ENCODE measurements at places on chromosomes 2 and 18.

GRCh38 chr18:72613534-72613930, 69.4 kb upstream of the CBLN2 start:
- ATAC-seq, result no peak

GRCh38 chr2:132923787-132924186, 253.8 kb upstream of the LYPD1 start:
- no peak for ATAC-seq

DNA sequence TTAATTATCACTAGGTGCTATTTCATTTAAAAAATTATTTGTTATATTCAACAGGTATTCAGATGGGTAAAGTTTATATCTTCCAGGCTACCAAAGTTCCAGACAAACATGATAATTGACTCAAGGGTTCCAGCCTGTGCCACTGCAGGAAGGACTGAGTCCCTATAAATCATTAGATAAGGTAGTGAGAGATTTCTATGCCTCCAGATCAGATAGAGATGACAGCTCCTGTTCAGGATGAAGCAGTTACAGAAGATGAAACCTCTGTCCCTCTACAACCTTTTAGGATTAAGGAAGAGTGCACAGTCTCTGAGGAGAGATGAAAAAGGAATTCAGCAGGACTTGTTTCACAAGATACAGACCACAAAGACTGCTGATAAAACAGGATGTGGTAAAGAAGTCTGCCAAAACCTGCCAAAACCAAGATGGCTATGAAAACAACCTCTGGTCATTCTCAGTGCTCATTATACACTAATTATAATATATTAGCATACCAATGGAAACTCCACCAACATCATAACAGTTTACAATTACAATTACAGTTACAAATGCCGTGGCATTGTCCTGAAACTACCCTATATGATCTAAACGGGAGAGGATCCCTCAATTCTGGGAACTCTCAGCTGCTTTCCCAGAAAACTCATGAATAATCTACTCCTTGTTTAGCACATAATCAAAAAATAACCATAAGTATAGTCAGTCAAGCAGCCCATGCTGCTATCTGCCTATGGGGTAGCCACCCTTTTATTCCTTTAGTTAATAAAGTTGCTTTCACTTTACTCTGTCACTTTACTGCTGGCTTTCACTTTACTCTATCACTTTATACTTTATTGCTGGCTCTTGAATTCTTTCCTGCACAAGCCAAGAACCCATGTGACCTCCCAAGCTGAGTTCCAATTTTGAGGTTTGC, 288.5 kb downstream of the PDE11A start:
- no peak for ATAC-seq

DNA sequence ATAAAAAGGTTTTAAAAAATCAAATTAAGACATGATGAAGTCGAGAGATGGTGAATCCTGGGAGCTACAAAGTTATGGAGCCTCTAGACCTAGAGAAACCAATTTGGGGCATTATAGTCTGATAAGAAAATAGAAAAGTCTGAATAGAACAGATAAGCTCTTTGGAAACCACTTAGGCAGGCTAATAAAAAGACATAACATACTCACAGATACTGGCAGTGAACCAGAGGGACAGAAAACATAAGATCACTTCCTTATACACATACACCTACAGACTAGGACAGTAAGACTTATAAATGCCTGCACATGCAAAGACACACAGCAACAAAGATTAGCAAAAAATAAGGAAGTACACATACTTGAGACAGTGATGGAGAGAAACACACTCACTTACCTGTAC, 20.0 kb downstream of the SMC6 start:
- no peak for ATAC-seq

DNA sequence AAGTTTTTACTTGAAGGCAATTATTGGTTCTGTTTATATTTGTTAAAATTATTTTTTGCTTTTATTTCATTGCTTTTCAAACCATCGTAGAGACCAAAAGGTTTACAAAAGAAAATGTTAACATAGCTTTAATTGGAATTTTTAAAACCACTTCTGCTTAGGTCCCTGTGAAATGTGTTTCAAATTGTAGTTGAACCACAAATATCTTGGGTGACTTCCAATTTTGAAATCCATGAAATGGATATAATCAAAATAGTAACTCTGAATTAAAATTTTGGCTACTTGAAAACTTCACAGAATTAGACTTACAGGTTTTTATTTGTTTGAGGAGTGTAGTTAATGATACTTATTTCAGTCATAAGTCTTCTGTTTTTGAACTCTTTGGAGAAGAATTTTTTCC, 3.1 kb upstream of the SPAG16 start:
- no peak for ATAC-seq

DNA sequence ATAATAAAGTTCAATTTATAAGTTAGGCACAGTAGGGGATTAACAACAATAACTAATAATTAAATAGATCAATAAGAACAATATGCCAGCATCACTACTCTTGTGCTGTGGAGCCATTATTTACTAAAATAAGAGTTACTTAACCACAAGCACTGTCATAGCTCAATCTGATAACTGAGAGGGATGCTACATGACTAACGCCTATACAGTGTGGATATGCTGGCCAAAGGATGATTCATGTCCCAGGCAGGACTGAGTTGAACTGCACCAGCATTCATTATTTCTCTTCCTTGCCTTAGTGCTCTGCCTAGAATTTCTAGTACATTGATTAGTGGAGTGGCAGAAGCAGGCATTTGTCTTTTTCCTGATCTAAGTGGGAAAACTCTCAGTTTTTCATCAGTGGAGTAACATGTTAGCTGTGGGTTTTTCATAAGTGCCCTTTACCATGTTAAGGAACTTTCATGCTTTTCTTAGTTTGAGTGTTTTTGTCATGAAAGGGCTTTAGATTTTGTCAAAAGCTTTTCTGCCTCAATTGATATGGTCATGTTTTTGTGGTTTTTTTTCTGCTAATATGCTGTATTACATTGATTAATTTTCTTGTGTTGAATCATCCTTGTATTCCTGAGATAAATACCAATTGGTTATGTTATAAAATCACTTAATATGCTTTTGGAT, 21.7 kb downstream of the KIAA1328 start:
- peak; percentile 99 for ATAC-seq

DNA sequence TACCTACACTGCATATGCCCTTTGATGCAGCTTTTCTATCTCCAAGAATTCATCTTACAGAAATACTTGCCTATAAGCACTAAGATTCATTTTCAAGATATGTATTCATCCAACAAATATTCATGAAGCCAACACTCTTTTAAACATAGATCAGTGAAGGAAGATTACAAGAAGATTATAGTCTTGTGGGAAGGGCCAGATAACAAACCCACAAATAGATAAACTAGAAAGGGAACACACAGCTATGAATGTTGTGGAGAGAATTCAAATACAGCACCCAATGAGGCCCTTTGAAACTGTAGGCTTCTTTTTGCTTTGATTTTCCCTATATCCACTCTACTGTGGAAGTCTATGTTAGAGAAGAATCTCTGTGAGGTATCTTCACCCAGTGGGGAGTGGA, 186.7 kb upstream of the RBMS1 start:
- no peak for ATAC-seq

GRCh38 chr2:66127656-66128055, 307.3 kb upstream of the MEIS1 start:
- no peak for ATAC-seq

DNA sequence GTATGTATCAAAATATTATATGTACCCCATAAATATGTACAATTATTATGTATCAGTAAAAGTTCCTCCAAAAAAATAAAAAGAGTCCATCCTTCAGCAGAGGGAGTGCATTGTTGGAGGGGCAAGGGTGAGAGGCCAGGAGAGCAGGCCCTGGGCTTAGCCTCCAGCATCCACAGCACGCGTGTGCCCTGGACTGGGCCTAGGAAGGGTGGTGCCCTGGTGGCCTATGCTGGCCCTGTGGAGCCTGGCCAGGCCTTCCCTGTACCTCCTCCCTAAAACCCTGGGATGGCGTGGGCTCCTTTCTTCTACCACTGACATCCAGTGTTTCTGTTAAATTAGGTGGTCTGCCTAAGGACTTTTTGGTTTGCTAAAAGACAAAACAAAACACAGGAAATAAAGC, 93.4 kb downstream of the SH3RF3 start:
- ATAC-seq, result no peak

DNA sequence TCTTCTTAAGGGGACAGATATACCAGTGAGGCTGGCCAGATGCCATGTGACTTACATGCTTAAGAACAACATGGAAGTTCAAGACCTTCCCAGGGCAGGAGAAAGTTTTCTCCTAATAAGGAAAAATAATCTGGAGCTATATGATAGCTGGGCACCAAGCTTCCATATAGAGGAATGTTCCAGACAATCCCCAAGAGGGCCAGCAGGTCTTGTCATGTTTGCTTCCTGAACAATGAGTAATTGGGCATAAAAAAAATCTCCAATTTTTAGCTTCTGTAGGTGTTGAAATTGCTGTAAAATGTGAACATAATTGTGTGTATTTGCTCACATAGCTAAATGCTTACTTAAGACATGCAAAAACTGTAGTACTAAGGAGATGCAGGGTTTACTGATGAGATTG, 809.5 kb upstream of the PIK3C3 start:
- no peak for ATAC-seq

DNA sequence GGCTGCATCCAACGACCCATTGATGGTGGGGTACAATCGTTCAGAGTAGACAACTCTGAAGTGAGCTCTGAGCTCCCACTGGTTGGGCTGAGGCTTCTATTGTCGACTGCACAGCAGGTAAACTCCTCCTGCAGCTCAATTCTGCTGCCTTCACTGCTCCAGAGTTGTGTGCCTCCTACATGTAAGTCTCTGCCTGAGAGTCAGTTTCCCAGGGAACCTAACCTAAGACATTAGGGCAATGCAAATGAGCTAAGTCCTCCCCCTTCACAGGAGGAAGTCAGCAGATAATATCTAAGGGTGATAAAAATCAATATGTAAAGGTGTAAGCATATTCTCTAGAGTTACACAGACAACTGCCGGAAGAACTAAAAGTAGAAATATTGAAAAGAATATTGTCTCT, 22.5 kb upstream of the ACYP2 start:
- no peak for ATAC-seq

DNA sequence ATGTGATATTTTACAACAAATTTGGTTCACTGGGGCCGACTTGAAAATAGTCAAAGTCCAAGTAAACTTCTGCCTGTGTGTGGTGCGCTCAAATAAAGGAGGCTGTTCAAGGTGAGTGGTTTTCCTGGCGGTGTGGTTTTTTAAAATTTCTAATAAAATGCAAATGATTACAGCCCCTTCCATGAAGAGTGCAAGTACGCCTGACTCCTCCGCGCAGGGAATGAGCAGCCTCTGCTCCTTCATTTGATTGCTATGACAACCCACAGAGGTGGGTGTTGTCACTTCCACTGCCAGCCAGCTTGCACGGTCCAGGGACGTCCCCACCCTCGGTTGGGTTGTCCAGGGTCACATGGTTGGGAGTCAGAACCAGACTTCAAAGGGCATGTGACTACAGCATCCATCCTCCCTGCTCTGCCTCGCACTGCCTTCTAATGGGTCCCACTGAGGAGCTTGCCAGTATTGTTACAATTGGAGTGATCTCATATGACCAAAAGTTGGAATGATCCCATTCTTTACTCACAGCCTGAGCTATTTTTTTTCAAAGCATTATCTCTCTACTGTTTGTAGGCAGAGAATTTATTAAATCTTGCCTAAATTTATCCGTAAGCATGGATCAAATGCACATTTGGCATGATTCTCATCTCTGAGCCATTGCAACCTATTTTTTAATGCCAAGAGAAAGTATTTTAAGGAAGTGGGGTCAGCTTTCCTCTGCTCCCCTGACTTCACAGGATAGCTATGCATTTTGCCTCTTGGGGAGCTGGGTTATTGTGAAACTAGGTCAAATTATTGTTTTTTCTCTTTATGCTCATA, 121.3 kb downstream of the AGAP1 start:
- ATAC-seq, result peak; percentile 90

DNA sequence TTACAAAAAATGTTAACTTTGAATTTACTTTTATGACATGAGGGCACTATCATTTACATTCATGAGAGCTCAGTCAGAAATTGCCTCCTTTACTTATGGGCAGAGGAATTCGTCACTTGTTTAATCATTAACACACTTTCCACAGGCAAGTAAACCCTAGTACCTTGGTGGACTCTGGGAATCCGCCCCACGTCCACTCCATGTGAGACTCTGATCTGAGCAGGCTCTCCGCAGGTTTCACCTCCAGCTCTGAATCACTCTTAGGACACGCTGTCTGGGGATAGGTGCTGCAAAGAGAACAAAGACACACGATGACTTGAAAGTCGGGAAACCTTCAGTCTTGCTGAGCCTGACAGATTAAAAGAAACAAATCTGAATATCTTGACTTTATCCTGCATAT, 73.6 kb downstream of the LPIN2 start:
- ATAC-seq, result no peak

- peak; percentile 92 for ATAC-seq
Measured at GRCh38 chr2:1854729-1855547, 110.6 kb upstream of the PXDN start.

GRCh38 chr2:99840831-99841230, 301.6 kb downstream of the AFF3 start:
- ATAC-seq, result no peak

- peak; percentile 82 for ATAC-seq
Measured at GRCh38 chr2:121095257-121096080, 189.5 kb downstream of the TFCP2L1 start.

DNA sequence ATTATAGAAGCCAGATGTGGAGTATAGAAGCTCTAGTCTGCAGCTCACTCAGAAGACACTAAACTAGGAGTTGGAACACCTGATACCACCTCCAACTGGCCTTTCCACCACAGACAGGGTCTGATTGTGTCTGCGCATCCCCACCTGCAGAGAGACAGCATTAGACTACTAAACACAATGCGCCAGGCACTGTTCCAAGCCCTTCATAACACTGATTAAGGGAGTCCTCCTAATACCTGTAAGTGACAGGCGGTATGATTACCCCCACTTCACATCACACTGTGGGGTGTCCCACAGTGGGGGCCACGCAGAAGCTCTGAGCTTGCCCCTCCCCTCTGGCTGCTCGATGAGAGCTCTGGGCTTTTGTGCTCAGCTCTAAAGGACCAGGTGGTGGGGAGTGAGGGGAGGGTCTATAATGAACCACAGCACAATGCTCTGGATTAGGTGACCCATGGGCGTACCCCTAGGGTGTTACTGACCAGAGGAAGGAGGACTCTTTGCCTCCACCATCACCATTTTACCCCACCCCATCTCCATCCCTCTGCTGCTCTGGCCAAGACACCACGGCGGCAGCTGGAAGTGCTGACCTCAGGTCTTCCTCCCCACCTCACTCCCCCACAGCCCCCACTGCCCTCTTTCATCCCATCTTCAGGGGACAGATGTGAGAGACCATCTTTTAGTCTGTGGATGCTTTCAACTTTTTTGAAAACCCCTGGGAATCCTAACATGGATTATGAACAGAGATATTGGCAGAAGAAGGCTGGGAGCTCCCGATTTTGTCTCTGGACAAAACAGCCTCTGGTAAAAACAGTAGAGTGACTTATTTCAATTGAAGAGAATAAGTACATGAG, 145.1 kb downstream of the GFPT1 start:
- no peak for ATAC-seq

- no peak for ATAC-seq
Measured at GRCh38 chr18:45678850-45679249, 45.1 kb upstream of the SLC14A1 start.

- no peak for ATAC-seq
Measured at GRCh38 chr2:54271189-54271588, 15.2 kb upstream of the TSPYL6 start.

Measured in motor neuron (in vitro differentiated cells).